ENCODE measurements at places on chromosomes 6 and 20.
A peak's percentile ranks its signal among the peaks of the same experiment; 100 is the strongest.

DNA sequence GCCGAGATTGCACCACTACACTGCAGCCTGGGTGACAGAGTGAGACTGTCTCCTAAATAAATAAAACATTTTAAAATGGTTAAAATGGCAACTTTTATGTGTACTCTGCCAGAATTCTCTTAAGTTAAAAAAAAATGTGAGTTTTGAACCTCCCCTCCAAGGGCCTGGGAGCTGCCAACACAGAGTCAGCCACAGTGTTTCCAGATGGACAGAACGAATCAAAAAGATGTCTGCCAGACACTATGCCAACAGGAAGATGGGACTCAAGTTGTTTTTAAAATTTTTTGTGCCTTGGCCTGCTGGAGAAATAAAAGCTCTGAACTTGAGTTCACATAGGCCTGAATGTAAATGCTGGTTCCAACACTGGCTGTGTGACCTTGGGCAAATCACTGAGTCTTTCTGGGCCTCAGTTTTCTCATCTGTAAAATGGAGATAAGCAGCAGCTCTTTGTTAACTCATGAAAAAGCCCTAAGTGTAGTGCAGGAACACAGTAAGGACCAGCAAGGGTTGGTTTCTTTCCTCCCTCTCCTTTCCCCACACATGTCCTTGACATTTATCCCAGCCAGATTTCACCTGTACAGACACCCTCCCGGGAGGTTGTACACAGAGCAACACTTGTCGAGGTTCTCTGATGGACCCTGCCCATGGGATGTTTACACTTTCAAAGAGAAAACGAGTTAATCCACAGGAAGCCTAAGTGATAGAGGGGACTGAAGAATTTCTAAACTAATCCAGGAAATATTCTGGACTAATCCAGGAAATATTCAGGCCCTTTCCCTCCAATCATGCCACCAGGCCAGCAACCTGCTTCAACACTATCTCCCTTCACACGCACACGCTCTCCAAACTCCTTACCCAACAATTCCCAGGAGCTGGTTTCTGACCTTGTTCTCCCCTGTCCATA lies 35.0 kb downstream of the MRPL14 start:
- DNase-seq = no peak

GRCh38 chr20:61002090-61002489 lies 250.0 kb upstream of the CDH4 start:
- DNase-seq = no peak

DNA sequence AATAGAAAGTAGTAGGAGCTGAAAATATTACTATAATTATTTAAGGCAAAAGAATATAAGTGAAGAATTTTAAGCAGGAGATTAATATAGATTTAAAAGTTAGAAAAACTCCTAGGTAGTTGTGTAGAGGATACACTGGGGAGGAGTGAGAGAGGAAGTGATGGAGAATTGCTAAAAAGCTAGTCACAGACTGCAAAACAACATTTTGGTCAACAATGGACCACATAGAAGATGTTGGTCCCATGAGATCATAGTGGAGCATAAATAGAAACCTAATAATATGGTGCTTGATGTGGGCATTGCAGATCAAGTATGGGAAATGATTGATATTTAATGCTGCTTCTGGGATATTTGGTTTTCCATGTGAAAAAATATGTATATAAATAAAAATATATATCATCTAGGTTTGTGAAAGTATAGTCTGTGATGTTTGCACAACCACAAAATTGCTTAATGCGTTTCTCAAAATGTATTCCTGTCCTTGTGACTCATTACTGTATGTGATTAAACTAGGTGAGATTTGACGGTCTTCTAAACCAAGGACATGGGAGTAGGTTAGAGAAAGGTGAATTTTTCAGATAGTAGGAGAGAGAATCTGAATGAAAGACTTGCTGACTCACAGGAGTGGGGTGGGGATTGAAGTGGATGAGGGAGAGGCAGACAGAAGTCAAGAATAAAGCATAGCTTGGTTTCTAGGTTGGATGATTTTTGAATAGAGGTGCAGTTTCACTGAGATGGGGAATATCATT lies 174.0 kb downstream of the BCKDHB start:
- DNase-seq = no peak

DNA sequence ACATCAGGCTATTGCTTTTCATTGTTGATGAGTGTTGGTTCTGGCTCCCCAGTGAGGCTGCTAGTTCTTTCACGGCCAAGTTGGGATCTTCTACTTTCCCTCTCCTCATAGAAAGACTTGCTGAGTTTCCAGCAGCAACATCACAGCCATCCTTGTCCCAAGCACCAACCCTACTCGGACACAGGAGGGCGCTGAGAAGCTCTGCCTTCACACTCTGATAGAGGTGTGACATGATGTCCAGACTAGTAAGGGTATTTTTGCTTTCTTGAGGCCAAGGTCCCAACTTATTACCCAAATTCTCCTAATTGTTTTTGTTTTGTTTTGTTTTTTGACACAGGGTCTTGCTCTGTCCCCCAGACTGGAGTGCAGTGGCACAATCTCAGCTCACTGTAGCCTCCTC lies 3.0 kb upstream of the GCM1 start:
- DNase-seq = no peak

- no peak for DNase-seq
Measured at GRCh38 chr20:48695255-48695654, 132.5 kb downstream of the PREX1 start.

- no peak for DNase-seq
Measured at GRCh38 chr6:20658516-20658915, 124.3 kb downstream of the CDKAL1 start.

- DNase-seq = no peak
Measured at GRCh38 chr20:50646483-50646996, 44.8 kb downstream of the RIPOR3 start.

- DNase-seq = no peak
Measured at GRCh38 chr6:152212437-152212836, 405.0 kb downstream of the ESR1 start.

GRCh38 chr6:37019065-37019450 lies 13.6 kb downstream of the FGD2 start:
- no peak for DNase-seq

- DNase-seq = no peak
Measured at GRCh38 chr6:73624896-73625295, 28.9 kb downstream of the SLC17A5 start.

- no peak for DNase-seq
Measured at GRCh38 chr6:41201764-41202173, 820 bp upstream of the TREML2 start.

GRCh38 chr6:21777846-21778245 lies 184.3 kb downstream of the SOX4 start:
- no peak for DNase-seq

- peak; percentile 71 for DNase-seq
Measured at GRCh38 chr20:34110745-34111641, 1.1 kb downstream of the EIF2S2 start.
